CD8-positive, alpha-beta T cell (primary cell): ENCODE measurements at places on chromosomes 16 and 17. TPM values are rescaled to one million over a fixed set of nuclear protein-coding genes. Genes with fewer than 3 reads are reported as not detected.

DNA sequence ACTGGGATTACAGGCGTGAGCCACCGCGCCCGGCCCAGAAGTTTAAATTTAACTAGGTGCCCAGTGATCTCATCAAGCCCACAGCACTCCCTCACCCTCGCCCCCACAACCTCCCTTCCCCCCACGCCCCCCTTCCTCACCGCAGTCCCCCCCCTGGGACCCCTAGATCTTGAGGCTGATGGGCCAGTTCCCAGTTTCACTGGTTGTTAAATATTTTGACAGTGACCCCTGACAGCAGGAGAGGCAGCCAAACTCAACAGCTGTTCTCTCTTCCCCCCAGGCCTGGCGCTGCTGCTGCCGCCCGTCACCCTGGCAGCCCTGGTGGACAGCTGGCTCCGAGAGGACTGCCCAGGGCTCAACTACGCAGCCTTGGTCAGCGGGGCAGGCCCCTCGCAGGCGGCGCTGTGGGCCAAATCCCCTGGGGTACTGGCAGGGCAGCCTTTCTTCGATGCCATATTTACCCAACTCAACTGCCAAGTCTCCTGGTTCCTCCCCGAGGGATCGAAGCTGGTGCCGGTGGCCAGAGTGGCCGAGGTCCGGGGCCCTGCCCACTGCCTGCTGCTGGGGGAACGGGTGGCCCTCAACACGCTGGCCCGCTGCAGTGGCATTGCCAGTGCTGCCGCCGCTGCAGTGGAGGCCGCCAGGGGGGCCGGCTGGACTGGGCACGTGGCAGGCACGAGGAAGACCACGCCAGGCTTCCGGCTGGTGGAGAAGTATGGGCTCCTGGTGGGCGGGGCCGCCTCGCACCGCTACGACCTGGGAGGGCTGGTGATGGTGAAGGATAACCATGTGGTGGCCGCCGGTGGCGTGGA lies 15.6 kb downstream of the QPRT start:
- DNase-seq = no peak

HOXB1 gene
- total RNA-seq = not detected

DNA sequence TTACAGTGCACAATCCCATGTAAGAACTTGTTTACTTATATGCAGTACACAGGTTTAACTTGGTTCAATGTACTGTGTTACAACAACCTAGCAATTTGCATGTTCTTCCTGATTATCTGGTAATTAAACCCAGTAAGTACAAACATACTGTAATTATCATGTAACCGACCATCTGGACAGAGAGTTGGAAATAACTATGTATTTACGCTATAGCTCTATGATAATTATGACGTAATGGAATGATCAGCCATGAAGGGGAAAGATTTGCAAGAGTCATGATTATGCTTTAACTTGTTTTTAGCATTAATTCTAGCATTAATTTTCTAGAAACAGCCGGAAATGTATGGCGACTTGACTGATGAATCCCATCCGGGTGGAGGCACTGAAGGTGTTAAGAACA lies 74.8 kb upstream of the SALL1 start:
- no peak for DNase-seq

DNA sequence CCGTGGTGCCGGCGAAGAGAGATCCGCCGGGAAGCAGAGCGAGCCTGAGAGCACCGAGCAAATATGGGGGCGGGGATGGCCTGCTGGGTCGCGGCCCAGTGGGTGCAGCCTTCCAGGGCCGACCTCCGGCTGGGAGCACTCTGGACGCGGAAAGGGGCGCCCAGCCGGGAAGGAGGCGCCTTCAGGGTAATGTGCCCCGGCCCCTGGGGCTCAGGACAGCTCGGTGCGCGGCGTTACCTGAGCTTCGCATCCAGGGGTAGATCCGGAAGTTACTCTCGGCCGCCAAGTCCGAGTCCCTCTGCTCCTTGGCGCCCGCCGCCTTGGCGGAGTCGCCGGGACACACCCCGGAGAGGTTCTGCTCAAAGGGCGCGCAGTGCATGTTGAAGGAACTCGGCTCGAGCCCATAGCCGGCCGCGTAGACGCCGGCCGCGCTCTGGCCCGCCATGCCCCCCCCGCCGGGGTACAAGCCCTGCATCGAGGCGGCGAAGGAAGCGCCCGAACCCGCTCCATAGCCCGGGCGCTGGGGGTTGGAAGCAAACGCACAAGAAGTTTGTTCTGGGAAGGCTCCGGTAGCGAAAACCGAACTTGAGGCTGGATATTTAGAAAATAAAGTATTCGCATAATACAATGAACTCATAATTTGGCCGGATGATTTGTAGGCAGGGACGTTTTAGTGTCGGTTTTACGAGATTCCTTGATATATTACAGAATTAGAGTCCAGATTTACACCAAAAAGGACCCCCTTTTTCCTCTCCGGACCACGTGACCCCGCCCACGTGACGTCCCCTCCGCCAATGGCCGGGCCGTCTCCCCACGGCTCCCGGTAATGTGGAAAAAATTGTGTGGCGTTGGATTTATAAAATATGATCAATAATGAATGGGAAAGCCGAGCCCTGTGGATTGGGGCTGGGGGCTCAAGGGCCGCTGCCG lies at the start of gene HOXB7:
Gene HOXB7, minus strand, starts transcription at position 736 of the 930 bp plus-strand sequence. Its CDS starts 99 bp downstream, at position 637.
- DNase-seq = peak; percentile 75

GPR139 gene
- not detected for total RNA-seq
